ENCODE measurements at places on chromosomes 4 and X. TPM values are rescaled to one million over a fixed set of nuclear protein-coding genes. Genes with fewer than 3 reads are reported as not detected.

GRCh38 chr4:26150948-26151347, 169.9 kb upstream of the RBPJ start:
- no peak for DNase-seq

Gene CAMK2D
- 214 TPM for total RNA-seq

- no peak for DNase-seq
These were observed 507.9 kb downstream of the SMARCA1 start for GRCh38 chrX:129015381-129015780.

- no peak for DNase-seq
These were observed 412.6 kb downstream of the IQCM start for GRCh38 chr4:149403081-149403480.

DNA sequence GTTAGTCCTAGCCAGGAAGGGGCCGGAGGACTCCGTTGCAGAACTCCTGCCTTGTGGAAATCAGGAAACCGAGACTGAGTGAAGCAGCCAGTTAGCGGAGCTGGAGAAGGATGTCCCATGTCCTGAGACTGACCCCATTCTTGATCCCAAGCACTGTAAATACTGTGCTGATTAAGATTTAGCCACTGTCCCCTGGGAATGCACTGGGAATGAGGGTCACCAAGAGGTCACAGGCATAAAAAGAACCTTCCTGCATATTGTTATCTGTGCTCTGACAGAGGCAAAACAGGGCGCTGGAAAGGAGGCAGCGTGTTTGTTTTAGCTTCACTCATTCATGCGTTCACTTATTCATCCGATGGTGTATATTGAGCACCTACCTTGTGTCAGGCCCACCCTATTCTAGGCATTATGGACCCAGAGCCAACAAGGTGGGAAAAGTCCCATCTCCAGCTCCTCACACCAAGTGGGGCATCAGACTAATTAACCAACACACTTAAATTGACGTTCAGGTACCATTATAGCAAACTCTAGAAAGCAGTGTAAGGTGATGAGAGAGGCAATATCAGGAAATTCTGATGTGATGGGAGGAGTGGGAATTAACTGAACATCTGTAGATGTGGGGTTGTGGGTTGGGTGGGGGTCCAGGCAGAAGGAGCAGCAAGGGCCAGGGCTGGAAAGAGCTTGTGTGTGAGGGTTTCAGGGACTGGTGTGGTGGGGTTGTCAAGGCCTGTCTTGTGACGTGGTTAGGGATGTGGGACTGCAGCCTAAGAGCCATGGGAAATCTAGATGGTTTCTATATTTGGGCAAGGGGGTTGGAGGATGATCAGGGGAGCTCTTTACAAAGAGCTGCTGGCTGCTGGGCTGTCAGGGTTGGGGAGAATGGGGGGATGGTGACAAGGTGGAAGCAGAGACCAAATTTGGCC, 10.6 kb upstream of the SLC2A9 start:
- DNase-seq: no peak

GRCh38 chrX:112784692-112785091, 55.9 kb downstream of the AMOT start:
- no peak for DNase-seq

- DNase-seq: no peak
These were observed 12.2 kb upstream of the FGF2 start for GRCh38 chr4:122814426-122814825.

- no peak for DNase-seq
These were observed 81.9 kb upstream of the QRFPR start for GRCh38 chr4:121462660-121463261.

All from Right ventricle myocardium inferior (tissue), 1 donor.